ENCODE measurements at places on chromosomes 1 and 21. TPM values are rescaled to one million over a fixed set of nuclear protein-coding genes. Genes with fewer than 3 reads are reported as not detected.

GRCh38 chr1:173503391-173503790, 26.3 kb downstream of the PRDX6 start:
- no peak for DNase-seq

Gene THRAP3
- 75.9 TPM for total RNA-seq

Gene WARS2
- 22.1 TPM for total RNA-seq

- no peak for DNase-seq
Measured at GRCh38 chr1:158126425-158126824, 54.3 kb upstream of the CD1D start.

Gene DMRTA2
- total RNA-seq: 5.3 TPM

GRCh38 chr1:206833106-206833680, 32.2 kb upstream of the IL20 start:
- DNase-seq: no peak

Gene C2CD4D
- total RNA-seq: not detected

- no peak for DNase-seq
Measured at GRCh38 chr1:3077561-3077960, 8.6 kb downstream of the PRDM16 start.

DNA sequence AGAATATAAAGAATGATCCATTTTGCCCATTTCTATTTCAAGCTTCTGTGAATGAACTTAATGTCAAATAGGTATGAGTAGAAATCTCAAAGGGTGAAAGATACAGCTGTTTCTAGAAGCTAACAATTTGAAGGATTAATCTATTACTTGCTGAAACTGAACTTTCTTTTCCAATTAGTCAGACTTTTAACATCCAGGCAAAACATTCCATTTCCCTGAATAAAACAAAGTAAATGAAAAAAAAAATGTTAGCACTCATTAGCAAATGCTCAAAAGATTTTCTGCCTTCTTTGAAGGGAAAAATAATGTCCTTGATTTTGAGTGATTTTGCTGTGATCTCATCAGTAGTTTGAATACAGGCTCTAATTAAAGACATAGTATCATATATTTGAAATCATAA, 447.6 kb upstream of the PRMT6 start:
- no peak for DNase-seq

- no peak for DNase-seq
Measured at GRCh38 chr1:160534823-160535605, 12.0 kb upstream of the SLAMF6 start.

Gene GLIS1
- 0.57 TPM for total RNA-seq

DNA sequence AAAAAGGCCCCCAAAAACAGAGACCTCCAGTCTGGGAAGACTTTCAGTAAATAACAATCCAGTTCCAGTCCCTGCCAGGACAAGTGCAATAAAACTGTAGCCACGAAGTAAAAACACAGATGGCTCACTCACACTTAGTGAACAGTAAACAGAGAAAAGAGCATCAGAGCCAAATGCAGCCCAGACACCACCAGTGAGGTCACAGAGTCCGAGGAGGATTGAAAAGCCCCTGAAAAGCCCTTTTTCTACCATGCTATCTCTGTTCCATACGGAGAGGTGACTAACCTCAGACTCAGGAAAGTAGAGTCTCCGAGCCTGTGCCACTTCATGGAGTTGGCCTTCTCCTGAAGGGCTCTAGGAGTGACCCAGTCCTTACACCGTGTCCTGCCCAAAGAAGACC, 84.5 kb downstream of the COLGALT2 start:
- DNase-seq: no peak

Gene VSIG8
- 1.6 TPM for total RNA-seq

Gene GNG12
- 104 TPM for total RNA-seq

- DNase-seq: no peak
Measured at GRCh38 chr1:16717336-16718098, 22.8 kb upstream of the RNU1-4 start.

Gene CATSPERE
- 0.23 TPM for total RNA-seq

GRCh38 chr1:153253693-153254092, 5.8 kb upstream of the LORICRIN start:
- no peak for DNase-seq

- no peak for DNase-seq
Measured at GRCh38 chr1:147892216-147892615, 10.4 kb upstream of the GJA8 start.

DNA sequence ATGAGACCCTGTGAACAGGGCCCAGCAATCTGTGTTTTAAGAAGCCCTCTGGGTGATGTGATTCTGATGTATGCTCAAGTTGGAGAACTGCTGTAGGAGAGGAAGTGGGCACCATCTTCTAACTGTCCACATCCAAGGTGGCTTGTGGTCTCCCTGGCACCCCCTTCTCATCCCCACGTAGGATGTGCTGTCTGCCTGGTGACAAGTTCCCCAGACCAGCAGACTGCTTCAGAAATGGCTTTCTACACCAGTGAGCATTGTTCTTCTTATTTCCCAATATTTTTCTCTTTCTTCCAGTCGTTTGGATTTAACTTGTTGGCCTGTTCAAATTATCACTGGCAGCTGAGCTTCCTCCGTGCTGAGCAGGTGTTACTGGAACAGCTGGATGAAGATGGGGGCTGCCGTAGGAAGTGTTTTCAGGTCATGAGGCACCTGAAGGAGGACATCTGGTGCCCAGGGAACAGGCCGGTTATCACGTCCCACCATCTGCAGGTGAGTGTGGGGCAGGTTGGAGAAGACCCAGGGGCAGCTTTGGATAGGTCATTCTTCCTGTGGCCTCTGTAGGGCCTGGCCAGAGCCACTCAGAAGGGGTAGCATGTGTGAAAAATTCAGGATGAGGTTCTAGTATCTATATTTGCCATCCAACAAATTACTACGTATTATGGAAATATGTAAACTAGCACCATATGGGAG, 16.8 kb downstream of the MAB21L3 start:
- no peak for DNase-seq

Gene KLHDC8A
- 4.4 TPM for total RNA-seq

DNA sequence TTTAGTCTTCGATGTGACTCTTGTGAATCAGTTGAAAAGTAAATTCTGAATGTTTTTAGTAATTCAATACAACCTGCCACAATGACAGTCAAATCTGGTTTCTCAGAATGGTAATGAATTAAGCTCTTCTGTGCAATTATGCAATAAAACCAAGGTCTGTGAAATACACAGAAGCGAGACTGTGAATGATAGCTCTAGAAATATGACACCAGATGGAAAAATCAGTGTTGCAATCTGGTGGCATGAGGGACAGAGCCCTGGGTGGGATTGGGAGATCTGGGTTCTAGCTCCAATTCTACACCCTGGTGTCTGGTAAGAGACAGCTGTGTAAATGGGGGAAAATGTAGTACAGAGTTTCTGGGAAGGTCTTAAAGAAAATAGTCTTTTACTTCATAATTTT, 586.4 kb upstream of the ZRANB2 start:
- DNase-seq: no peak

GRCh38 chr1:29264773-29265389, 28.6 kb downstream of the PTPRU start:
- no peak for DNase-seq

DNA sequence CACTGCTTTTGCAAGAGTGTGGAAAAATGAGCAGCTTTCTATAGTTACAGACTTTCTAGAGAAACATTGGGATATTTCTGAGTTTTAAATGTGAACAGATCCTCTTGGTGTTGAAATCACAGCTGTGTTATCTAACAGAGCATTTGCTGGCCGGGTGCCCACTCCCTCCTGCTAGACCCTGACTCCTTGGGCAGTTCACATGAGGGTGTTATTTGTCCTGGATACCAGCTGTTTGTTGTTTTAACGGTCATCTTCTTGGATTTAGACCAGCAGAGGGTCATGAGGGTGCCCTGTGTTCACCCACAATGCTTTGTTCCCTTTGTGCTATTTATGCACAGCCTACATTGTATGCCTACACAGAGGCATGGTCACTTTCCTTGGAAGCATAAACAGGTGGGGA, 67.1 kb downstream of the CENPF start:
- no peak for DNase-seq

DNA sequence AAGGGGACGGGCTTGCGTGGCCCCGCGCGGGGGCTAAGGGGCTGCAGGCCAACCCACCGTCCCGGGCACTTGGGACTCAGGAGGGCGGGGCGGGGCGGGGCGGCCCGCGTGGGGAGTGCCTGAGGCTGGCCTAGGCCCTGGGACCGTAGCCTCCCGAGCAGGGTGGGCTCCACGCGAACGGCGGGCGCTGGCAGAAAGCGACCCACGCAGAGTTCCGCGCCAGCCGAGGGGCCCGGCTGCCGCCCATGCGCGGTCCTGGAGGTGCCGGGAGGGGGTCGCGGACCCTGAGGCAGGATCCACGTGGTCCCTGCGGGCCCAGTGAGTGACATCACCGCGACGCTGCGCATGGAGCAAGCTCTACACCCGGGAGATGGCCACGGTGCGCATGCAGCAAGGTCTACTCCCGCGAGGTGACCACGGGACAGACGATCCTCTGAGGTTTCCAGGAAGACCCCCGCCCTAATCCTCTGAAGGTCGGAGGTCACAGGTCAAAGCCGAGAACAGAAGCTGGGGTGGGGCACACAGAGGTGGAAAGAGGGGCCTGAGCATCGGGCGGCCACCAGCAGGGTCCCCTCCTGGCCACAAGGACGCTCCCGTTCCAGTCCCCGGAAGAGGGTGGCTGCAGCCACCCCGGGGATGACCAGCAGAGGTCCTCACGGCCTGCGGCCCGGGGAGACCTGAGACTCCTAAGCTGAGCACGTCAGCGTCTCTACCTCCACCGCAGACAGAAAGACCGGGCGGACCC, 13.5 kb upstream of the SLC19A1 start:
- no peak for DNase-seq

- DNase-seq: no peak
Measured at GRCh38 chr1:204714861-204715511, 29.4 kb upstream of the LRRN2 start.

- DNase-seq: no peak
Measured at GRCh38 chr1:118958937-118959631, 29.1 kb downstream of the TBX15 start.

DNA sequence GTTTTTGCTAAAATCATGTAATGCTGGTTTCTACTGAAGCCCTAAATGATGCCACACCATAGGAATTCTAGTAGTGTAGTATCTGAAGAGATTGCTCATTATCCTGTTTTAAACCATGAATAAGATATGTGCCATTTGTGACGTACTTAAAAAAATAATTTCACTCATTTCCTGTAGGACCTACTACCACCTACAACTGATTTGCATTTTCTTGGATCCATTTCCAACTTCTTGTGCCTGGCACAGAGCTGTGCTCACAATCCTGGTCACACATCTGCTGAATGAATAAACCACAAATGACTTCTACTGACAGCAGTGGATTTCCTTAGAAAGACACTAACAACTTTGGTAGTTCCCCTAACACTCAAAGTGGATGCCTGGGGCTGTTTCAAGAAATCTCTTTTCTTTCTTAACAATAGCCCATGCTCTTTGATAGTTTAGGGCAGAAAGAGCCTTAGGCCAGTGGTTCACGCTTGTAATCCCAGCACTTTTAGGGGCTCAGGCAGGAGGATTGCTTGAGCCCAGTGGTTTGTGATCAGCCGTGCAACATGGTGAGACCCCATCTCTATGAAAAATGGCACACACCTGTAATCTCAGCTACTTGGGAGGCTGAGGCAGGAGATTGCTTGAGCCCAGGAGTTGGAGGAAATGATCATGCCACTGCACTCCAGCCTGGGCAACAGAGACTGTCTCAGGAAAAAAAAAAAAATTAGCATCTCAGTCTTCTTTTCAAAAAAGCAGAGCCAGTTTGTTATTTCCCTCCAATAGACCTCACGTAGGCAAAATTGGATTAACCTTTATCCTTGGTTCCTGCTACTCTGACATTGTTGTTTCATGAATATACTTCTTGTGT, 13.0 kb upstream of the BATF3 start:
- DNase-seq: no peak

Gene OR2L13
- not detected for total RNA-seq

GRCh38 chr1:8604041-8604945, 213.1 kb downstream of the RERE start:
- DNase-seq: no peak

- no peak for DNase-seq
Measured at GRCh38 chr1:5456090-5456811, 536.0 kb downstream of the NPHP4 start.

GRCh38 chr1:192993426-192994085, 65.6 kb downstream of the UCHL5 start:
- DNase-seq: no peak

Gene PCBP3
- not detected for total RNA-seq

Gene MPL
- total RNA-seq: not detected

Gene KCNK2
- 0.23 TPM for total RNA-seq

Gene EEIG2
- 4.9 TPM for total RNA-seq

GRCh38 chr1:81809808-81810207, 9.1 kb downstream of the ADGRL2 start:
- no peak for DNase-seq

- DNase-seq: no peak
Measured at GRCh38 chr1:9078015-9078751, 8.7 kb upstream of the SLC2A5 start.

Gene SPATA46
- not detected for total RNA-seq

Gene SPRR3
- total RNA-seq: 8,785 TPM

Gene OBSCN
- 21.9 TPM for total RNA-seq

DNA sequence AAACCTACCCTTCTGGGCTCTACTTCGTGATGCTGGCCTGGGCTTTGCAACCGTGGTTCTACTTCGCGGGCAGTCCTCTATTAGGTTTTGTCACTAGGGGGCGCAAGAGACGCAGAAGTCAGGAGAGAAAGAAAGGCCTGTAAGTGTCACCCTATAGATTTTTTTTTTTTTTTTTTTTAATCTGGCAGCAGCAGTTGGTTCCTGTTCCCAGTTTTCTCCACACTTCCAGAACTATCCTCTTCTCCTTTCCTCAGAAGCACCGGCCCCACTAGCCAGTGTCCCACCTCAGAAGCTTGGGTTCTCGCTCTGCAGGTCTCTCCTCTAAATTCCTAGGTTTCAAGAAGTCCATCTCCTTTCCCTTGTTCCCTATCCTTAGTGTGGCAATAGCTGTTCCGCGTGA, 9.1 kb upstream of the LCE2D start:
- no peak for DNase-seq

Gene GNAT2
- not detected for total RNA-seq

DNA sequence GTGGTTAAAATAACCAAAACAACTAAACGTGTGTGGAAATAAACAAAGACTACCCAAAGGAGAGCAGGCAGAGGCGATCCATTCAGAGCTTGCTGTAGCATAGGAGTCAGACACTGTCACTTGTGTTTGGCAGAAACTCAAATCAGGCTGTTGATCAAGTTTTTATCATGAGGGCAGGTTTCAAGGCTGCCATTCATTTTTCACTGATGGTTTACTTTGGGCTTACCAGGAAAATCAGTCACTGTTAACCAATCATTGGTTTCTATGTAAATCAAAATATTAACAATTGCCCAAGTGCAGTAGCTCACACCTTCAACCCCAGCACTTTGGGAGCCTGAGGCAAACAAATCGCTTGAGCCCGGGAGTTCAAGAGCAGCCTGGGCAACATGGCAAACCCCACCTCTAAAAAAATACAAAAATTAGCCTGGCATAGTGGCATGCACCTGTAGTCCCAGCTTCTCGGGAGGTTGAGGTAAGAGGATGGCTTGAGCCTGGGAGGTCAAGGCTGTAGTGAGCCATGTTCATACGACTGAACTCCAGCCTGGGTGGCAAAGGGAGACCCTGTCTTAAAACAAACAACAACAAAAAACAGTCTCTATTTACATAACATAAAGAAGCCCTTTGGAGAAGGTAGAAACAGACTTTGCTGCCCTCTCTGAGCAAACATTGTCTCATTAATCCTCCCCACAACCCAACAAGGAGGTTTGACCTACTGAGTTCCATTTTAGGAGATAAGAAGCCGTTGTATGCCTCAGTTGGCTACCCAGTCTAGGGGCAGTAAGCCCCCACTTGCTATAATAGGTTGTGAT, 21.1 kb upstream of the ETS2 start:
- no peak for DNase-seq

GRCh38 chr21:37787456-37787855, 128.8 kb downstream of the KCNJ6 start:
- DNase-seq: no peak

Measured in esophagus squamous epithelium (tissue), 5 donors.